Trophoblast cell (in vitro differentiated cells and primary cell): ENCODE measurements at places on chromosomes 6 and 20.

DNA sequence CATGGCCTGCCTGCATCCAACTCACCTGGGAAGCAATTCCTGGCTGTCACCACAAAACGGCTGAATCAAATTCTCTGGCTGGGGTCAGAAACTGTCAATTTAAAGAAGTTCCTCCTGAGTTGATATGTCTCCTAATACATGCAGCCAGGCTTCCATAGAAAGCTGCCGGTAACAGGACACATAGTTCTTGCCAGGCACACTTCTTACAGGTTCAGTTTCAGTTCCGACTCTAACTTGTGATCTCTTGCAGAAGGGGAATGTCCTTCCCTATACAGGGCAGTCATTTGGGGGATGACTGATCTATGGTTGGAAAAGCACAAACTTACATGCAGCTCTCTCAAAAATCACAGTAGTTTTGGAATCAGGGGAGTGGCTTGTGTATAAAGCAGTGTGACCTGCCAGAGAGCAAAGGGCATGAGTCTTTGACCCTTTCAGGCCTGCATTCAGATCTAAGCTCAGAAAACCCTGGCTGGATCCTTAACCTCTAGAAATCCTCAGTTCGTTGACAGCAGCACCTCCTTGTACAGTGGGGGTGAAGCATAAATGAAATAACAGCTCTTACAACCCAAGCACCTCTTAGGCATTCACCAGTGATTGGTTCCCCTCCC, 195.6 kb downstream of the SCP2D1 start:
- no peak for DNase-seq

GRCh38 chr6:132506461-132506860, 6.5 kb downstream of the STX7 start:
- no peak for DNase-seq

DNA sequence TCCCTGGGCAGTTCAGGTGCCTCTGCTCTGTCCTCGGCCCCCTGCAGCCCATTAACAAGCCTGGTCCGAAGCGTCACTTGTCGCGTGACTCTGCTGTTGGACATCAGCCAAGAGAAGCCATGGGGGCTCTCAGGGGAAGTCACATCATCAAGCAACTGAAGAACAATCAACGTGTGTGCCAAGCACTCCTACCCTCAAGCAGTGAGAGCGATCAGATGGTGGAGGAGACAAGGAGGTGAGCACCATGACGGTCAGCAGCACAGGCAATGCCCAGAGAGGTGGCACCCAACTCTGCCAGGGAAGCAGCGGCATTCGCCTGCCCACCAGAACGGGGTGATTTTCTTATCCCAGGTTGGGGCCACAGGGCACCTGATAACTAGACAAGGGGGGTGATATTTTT, 132.7 kb downstream of the AGPAT4 start:
- DNase-seq, result no peak

DNA sequence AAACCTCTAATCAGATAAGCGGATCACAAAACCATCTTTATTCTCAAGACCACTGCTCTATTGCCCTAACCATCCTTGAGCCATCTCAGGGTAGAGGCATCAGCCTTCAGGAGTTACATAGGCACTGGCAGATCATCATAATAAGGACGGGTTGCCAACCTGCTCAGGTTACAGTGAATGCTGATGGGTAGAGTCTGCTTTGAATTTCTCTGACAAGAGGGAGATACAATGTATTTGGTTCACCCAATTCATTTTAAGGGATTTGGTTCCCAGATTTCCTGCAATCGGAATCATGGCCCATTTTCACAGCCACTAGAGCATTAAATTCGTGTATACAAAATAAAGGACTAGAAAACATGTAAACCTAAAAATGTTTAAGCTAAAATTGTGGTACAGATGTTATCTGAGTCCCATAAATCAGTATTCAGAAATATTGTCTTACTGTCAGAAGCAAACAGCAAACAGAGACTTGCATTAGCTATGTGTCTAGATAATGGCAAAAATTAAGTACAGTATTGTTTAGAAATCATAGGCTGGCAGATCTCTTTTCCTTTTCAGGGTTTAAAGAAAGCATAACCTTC, 41.9 kb upstream of the TMEM170B start:
- DNase-seq, result no peak

DNA sequence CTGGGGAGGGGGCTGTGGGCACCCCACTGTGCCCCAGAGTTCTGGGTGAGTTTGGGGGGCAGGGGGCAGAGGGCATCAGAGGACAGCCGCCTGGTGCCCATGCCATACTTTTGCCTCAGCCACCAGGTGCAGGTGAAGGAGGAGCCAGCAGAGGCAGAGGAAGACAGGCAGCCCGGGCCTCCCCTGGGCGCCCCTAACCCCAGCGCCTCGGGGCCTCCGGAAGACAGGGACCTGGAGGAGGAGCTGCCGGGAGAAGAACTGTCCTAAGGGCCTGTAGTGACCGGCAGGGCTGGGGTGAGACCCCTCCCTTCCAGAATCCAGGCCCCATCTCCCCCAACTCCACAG, 39.6 kb upstream of the MDFI start:
- no peak for DNase-seq

GRCh38 chr20:21028921-21029320, 77.2 kb downstream of the LINC00237 start:
- DNase-seq, result no peak

GRCh38 chr20:64212755-64213154, 42.8 kb upstream of the PCMTD2 start:
- DNase-seq, result no peak

DNA sequence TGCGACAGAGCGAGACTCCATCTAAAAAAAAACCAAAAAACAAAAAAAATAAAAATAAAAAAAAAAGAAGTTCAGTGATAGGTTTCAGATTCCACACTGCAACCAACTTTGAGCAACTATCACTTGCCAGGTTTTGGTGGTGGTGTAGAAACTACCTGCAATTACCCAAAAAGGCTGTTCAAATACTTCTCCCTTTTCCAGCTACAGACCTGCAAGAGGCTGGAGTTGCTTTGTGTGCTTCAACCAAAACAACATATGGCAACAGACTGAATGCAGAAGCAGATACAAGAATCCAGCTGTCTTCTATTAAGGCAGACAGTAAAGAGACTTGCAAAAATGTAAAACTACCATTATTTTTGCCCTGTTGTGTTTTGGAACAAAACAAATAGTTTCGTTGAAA, 9.3 kb upstream of the BCAS1 start:
- no peak for DNase-seq

GRCh38 chr20:39829661-39830060, 859.4 kb downstream of the MAFB start:
- DNase-seq, result no peak

DNA sequence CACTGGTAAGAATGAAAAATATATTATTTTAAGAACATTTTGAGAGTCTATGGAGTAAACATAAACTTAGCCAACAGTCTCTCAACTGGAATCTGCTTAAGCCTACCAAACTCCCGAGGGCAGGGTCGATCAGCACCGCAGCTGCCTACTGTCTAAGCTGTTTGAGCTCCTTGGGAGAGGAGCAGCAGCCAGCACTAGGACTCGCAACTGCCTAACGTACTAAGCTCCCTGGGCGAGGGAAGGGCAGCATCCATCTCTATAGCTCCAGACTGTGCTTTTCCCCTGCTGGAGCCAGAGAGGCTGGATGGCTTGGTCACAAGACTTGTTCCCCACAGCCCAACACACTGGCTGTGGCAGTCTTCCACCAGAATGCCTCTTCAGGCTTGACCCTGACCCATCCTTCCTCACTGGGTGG, 96.4 kb downstream of the MOXD1 start:
- DNase-seq, result no peak

GRCh38 chr6:107698146-107698545, 126.0 kb downstream of the SCML4 start:
- DNase-seq, result no peak

DNA sequence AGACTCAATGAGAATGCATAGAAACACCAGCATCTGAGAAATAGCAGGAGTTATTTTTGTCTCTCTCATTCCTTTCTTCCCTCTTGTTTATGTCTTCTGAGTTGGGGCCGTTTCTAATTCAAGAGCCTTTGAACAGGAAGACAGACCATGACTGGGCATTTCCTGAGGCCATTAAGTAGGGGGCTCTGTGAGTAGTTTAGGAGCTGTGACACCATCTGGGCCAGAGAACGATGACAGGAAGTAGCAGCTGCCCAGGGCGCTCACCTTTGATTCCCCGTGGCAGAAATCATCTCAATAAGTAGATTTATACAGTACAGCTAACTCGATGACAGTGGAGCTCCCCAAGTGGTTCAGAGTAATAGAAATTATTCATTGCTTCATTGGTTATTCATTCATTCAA, 298.4 kb upstream of the PLN start:
- no peak for DNase-seq

DNA sequence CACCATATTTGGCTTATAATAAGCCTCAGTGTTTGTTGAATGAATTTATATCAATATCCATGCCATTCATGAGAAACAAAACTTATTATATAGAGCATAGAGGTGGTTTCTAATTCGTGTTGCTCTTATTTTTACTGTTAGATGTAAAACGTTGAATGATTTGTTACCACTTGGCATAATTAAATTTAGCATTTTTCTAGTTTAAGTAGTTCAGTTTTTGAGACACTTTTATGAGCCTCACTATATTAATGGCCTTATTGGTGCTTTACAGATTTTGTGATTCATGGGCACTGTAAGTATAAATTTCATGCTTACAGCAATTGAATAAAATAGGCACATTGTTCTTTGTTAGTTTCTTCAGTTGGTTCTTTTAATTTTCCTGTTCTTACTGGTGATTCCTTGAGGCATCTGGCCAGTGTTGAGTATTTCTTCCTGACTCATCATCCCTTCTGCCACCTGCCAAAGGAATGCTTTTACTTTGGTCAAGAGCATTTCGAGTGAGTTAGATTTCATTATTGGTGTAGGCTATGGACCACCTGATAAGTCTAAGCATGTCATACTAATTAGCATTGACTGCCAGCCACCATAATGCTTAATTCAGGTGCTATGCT, 34.8 kb downstream of the CDKAL1 start:
- no peak for DNase-seq

GRCh38 chr6:115220551-115221159, 840.0 kb downstream of the FRK start:
- DNase-seq, result no peak

- DNase-seq, result no peak
Measured at GRCh38 chr20:46688151-46689081, 828 bp downstream of the TP53RK start.

- DNase-seq, result no peak
Measured at GRCh38 chr6:168125429-168126001, 46.5 kb upstream of the FRMD1 start.

GRCh38 chr6:13913226-13914001, 11.3 kb upstream of the RNF182 start:
- no peak for DNase-seq

DNA sequence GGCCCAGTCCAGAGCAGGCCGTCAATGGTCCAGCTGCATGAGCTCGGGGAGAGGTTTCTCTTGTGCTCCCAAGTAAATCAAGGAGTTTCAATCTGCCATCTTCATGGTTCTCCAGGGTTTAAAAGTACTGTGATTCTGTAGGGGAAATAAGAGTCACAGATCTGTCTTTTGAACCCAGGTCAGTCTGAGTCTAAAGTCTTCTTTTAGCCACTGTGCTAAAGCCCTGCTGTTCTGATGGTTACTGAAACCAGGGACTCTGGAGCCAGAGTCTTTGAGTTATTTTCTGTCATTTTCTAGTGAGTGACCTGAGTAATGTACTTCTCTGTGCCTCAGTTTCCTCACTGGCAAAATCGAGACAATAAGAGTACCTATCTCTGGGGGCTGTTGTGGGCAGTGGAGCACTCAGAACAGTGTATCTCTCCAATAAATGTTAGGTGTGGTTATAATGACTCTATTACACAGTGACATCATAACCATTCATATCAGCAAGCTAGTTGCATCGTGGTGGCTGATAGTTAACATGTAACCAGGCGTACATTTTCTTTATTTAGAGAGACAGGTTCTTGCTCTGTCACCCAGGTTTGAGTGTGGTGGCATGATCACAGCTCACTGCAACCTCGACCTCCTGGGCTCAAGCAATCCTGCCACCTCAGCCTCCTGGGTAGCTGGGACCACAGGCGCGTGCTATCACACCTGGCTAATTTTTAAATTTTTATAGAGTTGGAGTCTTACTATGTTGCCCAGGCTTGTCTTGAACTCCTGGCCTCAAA, 74.6 kb upstream of the KCNG1 start:
- no peak for DNase-seq

GRCh38 chr6:44554194-44554593, 166.7 kb downstream of the CDC5L start:
- no peak for DNase-seq

DNA sequence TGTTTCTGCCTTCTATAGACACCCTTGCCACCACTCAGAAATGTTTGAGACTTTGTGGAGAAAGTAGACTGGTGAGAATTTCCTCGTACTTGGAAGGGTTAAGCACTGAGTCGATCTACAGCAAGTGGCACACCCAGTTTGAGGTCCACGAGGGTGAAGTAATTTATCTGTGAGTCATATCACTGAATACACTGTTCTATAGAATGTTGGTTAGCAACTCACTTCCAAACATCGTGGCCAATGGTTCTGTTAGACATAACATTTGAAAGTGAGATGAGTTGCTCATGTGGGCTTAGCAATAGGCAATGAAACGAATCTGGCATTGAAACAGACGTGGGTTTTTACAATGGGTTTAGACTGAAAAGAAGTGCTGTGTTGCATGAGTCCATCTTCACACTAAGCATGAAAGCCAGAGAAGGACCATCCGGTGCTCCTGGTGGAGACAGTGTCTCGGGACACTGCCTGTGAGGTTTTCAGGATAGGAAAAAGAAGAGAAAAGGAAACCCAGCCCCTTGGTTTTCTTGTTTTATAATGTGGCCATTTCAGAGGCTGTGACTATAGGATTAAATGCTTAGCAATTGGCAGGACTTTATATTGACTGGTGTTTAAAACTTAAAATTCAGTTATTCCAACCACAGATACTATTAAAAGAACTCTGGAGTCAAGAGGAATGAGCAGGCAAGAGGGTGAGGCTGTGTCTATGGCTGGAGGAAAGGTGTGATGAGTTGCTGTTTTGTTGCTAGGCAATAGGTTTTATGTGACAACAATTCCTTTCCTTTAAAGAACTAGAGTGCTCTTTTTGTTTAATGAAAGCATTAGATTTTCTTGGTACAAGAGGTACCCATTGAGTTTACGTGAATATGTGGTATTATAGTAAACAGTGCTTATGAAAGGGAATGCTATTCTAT, 31.0 kb upstream of the EZR start:
- DNase-seq, result peak; percentile 91

- no peak for DNase-seq
Measured at GRCh38 chr6:74408844-74409243, 712.8 kb downstream of the CD109 start.

DNA sequence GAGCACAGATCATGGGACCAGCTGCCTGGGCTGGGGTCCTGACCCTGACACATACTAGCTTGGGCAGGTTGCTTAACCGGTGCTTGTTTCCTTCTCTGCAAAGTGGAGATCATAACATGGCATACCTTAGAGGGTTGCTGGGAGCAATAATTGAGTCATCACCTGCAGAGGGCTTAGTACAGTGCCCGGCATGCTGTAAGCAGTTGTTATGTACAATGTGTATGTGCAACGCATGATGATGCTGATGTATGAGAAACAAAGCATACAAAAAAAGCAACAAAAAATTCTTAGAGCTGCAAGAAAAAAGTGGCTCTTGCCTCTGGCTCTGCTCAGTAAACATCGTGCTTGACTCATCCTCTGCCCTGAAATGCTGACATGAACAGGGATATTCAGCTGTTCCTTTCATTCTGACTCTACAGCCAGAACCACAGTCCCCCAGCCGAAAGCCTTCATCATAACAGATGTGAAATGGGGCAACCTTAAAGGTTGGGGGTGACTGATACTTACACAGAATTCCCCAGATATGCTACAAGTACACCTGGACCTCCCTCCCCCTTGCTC, 91.7 kb downstream of the CLIC5 start:
- peak; percentile 96 for DNase-seq
